ENCODE measurements at places on chromosomes 2 and 18. TPM values are rescaled to one million over a fixed set of nuclear protein-coding genes. Genes with fewer than 3 reads are reported as not detected.

DNA sequence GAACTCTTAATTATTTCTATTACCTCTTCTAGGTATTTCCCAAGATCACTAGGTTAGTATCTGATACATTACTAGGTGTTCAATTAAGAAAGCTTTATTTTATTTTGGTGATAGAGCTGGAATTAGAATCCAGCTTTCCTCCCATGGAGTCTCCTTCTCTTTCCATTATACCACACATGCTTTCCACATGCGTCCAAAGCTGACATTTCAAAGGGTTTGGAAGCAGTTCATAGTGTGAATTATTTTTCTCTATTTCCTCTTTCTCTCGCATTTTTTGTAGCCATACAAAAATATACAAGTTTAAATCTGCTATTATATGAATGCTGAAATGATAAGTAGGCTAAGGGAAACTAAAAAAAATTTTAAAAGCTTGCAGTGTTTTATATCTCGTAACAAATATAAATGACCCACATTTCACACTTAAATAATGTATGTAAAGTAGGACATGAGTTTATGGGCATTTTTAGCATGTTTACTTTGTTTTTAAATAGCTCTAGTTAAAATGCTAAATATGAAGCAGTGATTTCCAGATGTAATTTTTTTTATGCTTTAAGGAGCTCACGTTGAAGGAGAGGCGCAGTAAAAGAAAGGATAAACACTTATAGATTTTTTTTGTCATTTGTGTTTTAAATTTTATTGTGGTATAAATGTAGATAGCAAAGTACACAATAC, 20.1 kb downstream of the ZC3H6 start:
- H3K4me1 ChIP-seq, result no peaks in the 10 kb centered on the region
- no peak overlapping the region for H3K4me3 ChIP-seq

GRCh38 chr18:814300-815084, 2.5 kb upstream of the YES1 start:
- no peak for DNase-seq
- no peaks in the 10 kb centered on the region for H3K27me3 ChIP-seq
- no peaks in the 10 kb centered on the region for H3K36me3 ChIP-seq
- H3K27ac ChIP-seq, result no peak overlapping the region
- no peak overlapping the region for H3K4me3 ChIP-seq

- DNase-seq, result no peak
- no peak overlapping the region for H3K4me3 ChIP-seq
- H3K4me1 ChIP-seq, result peaks cover 35% of the 10 kb centered on the region
- no peak overlapping the region for H3K27ac ChIP-seq
- H3K36me3 ChIP-seq, result no peaks in the 10 kb centered on the region
- no peaks in the 10 kb centered on the region for H3K27me3 ChIP-seq
These were observed 15.8 kb downstream of the ATF2 start for GRCh38 chr2:175152242-175152641.

- no peak overlapping the region for H3K27ac ChIP-seq
- H3K27me3 ChIP-seq, result no peaks in the 10 kb centered on the region
- DNase-seq, result no peak
- H3K4me1 ChIP-seq, result no peaks in the 10 kb centered on the region
- no peak overlapping the region for H3K4me3 ChIP-seq
- H3K36me3 ChIP-seq, result no peaks in the 10 kb centered on the region
These were observed 12.6 kb upstream of the ICA1L start for GRCh38 chr2:202883987-202884675.

DNA sequence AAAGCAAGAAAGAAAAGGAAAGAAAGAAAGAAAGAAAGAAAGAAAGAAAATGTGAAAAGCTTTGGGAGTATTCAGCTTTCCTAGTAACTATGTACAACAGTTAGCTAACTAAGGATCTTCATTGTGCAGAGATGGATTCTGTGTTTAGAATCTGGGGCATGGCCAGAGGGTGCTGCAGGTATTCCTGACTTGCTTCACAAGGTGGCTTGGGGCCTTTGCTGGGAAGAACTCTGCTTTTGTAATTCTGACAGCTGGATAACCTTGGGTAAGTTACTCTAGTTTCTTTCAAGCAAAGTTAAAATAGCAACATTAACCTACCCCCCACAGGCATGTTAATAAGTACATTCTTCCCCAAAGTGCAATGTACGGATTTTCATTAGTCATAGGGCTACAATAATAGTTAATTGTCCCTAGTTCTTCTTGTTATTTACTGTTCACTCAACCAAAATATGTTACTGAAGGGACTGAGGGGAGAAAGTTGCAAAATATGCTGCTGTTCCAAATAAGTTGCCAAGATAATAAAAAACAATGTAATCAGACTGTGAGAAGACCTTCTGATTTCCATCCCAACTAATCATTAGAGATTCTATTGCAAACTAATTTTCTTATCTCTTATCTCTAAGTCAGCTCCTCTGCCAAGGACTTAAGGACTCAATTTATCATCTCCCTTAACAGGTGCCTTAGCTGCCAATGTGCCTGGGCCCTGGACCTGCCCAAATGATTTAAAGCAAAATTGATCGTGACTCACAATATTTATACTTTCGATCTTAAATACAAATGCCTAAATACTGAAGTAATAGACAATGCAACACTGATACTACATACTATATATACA, 50.3 kb downstream of the SERPINB8 start:
- H3K36me3 ChIP-seq, result no peaks in the 10 kb centered on the region
- peak; percentile 30 for DNase-seq
- H3K4me3 ChIP-seq, result no peak overlapping the region

DNA sequence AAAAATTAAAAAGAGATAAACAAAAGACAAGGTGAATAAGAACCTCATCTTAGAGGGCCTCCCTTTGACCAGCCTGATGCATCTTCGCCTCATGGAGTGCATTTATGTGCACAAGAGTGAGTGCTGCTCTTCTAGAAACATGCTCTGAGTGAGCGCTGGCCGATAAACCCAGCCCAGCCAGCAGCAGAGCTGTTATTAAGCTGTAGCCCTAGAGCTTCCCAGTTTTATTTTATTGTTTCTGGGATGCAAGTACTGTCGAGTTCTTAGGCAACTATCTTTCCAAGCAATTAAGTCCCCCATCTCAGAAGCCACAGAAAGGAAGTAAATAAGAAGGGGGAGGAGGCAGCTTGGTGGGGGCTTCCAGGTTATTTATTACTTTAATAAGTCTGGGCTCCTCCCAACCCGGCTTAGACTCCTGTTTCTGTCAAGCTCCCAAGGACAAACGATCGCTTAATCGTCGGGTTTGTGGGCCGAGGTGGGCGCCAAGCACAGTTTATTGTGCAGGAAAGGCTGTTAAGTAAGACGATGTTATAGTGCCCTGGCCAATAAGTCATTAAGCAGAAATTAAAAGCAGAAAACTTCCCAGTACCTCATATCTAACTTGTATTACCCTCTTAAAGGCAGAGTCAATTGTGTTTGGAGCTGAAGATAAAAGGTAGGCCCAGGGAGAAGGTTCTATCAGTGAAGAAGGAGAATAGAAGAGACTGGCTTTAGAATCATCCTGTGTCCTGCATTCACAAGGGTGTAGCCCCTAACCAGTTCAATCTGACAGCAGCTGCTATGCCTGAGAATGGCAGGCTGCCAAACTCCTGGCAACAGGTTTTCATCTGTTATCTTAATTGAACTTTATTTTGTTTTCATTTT, 176.3 kb downstream of the PIK3C3 start:
- H3K4me3 ChIP-seq, result no peak overlapping the region
- H3K4me1 ChIP-seq, result peaks cover 6% of the 10 kb centered on the region
- no peak overlapping the region for H3K27ac ChIP-seq
- no peaks in the 10 kb centered on the region for H3K36me3 ChIP-seq
- no peaks in the 10 kb centered on the region for H3K27me3 ChIP-seq

GRCh38 chr2:240711701-240712100, 20.0 kb downstream of the AQP12A start:
- H3K36me3 ChIP-seq, result no peaks in the 10 kb centered on the region
- no peak for DNase-seq
- H3K4me3 ChIP-seq, result no peak overlapping the region
- no peaks in the 10 kb centered on the region for H3K27me3 ChIP-seq

GRCh38 chr2:44938287-44939105, 3.0 kb upstream of the SIX3 start:
- no peak overlapping the region for H3K27ac ChIP-seq
- no peaks in the 10 kb centered on the region for H3K36me3 ChIP-seq
- H3K4me1 ChIP-seq, result peaks cover 63% of the 10 kb centered on the region
- no peak for DNase-seq
- H3K4me3 ChIP-seq, result peak overlapping the region; percentile 2

The CNDP1 gene
- under 0.01 TPM for total RNA-seq

The ABCG5 gene
- total RNA-seq, result not detected

Measured in body of pancreas (tissue), 4 donors.